ENCODE measurements at places on chromosomes 3 and 15.

DNA sequence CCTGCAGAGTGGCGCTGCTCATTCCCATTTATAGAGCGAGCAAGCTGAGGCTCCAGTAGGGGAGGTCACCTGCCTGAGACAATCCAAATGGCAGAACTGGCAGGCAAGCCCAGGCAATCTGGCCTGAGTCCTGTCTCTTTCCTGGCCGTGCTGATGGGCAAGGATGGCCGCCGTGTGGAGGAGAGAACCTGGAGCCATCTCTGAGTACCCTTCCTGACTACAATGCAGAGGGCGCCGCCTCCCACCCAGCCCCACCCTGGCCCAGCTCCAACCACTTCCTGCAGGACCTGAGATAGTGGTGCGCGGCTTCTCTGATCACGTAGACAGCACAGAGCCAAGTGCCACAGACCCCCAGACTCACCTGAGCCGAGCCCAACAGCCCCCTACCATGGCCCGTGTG is 7.0 kb downstream of the TLR9 start:
- no peak for DNase-seq

DNA sequence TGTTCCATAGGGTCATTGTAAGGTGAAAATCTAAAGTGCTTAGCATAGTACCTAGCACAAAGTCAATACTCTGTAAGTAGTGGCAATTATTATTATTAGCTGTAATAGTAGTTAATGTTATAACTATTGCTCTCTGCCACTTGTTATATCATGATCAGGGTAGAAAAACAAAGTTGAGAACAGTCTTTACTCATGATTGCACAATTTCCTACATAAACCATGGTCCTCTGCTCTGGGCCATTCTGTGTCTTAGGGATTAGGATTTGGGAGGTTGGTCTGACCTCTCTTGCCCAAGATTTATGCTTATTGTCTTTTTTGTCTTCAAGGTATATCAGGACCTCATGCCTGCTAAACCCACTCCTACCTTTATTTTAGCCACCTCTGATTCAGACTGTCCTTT is 4.3 kb upstream of the LRRC58 start:
- no peak for DNase-seq

- DNase-seq, result no peak
These were observed 195.2 kb downstream of the PDCD6IP start for GRCh38 chr3:33993631-33994030.

DNA sequence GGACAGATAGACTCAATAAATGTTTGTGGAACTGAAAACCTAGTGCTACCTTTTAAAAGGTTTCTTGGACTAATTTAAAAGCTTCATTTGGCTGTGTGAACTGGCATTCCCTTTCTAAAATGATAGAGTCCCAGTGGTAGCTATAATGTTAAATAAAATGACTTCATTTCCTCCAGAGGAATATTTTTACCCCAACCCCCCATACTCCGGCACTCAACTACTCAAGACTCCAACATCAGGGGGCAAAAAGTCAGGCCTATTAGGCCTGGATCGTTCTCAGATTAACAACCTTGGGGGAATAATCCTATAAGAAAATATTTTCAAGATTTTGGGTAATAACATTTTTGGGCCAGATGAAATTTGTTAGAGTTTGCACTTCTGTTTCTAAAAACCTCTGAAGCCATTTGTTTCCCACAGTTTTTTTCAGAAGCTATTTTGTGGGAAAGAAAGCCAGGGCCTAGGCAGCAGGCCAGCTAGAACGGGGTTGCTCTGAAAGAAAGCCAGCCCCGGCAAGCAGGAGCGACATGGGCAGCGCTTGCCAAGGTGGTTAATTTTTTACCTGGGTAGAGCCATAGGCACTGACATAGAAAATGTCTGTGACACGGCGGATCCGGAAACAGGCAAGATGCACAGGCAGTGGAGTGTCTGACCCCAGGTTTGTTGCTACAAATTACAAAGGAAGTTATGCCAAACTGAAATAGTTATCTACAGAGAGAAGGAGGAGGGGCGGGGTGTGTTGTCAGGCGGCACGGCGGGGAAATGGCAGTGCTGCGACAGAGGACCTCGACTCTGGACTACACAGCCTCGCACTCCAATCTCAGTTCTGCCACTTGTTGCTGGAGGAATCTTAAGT is 84.6 kb downstream of the MAGI1 start:
- DNase-seq, result no peak

GRCh38 chr3:143060906-143061305 is 58.7 kb upstream of the CHST2 start:
- no peak for DNase-seq

DNA sequence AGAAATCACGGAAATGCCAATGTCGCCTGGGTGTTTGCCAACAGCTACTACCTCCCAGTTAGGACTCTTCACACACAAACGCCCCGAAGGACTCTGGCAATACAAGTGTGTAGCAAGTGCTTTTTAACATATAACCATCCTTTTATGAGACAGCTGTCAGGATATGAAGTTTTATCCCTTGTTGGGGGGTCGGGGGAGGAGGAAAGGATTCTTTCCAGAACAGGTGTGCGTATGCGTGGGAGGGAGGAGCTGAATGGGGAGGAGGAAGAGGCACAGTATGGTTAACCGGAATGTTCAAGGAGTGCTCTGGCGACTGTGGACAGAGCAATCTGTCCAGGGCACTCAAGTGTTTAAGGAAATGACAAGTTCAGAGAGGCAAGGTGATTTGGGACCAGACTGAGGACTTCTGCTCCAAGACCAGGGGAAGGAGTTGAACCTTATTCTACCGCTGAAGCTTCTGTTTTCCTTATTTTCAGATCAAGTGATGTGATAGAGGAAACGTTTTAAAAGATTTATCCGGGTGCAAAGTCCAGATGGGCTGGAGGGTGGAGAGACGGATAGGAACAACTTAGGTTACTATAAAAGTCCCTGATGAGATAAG is 1.3 kb downstream of the TSPAN3 start:
- DNase-seq, result no peak

DNA sequence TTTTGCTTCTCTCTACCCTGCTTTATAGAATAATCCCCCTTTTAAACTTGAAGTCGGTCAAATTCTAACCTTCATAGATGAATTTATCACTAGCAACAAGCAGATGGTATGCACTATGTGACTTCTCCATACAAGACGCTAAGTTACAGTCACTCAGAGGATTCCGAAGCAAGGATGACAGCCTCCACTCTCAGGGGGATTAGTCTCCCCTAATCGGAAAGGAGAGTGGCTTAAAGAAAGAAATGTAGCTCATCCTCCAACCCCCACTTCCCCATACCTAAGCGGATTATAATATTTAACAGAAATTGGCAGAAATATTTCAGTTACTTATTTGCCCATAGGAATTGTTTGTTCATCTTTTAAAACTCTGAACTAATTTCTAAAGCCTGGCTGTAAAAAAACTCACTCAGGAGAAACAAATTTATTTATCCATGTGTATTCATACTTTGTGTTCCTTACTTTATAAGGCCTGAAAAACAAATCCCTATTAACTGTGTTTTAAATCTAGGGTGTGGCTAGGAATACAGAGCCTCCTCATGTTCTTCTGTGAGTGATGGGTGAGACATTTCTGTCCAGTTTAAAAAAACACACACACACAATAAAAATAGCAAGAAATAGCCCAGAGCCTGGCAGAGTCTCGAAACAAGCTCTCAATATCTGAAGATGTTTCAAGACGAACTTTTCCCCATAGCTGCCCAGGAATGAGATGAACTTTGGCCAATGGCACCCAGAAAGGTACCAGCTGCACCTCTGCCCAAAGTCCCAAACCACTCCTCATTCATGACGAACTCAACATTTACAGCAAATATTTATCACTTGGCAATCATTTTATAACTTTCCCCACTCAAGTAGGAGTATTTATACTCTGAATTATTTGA is 18.7 kb downstream of the SIAH2 start:
- no peak for DNase-seq

DNA sequence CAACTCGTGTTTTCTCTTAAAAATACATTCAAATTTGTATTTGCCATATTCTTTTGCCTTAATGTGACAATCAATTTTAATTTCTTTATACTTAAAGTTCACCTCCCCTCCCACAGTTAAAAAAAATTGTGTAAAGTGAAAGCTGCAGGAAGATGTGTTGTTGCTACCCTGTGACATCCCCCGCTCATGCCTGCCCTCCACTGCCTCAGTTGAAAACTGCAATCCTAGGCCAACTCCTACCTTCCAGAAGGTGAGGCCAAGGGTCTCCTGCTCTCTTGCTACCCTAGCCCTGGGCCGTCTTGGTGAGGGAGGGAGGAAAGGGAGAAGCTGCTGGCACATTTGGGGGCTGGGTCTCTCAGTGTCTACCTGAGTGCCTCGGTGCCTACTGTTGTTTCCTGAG is 57.0 kb upstream of the CMTM7 start:
- no peak for DNase-seq
